Activated naive CD4-positive, alpha-beta T cell treated with anti-CD3 and anti-CD28 coated beads for 36 hours (primary cell): ENCODE measurements at places on chromosomes 2 and 18.

- no peak for DNase-seq
Observed at GRCh38 chr18:8253944-8254343, 355.3 kb upstream of the RAB12 start.

- no peak for DNase-seq
Observed at GRCh38 chr2:65320042-65320725, 92.6 kb downstream of the ACTR2 start.

- DNase-seq, result no peak
Observed at GRCh38 chr2:236879416-236879963, 206.2 kb upstream of the COPS8 start.

GRCh38 chr2:36680012-36680411, 16.5 kb upstream of the VIT start:
- no peak for DNase-seq

- no peak for DNase-seq
Observed at GRCh38 chr18:79375441-79376154, 20.1 kb upstream of the NFATC1 start.

DNA sequence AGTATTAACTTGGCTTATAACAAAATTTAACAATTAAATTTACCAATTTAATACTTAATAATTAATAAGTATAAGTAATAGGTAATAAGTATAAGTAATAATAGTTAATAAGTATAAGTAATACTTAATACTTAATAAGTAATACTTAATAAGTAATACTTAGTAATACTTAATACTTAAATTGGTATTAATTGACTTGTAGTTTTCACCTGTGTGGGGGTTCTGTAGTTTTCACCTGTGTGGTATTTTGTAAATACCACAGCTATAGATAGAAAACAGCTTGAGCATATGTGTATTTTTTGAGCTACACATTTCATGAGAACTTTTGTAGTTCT, 55.4 kb downstream of the MAPRE2 start:
- DNase-seq, result no peak

DNA sequence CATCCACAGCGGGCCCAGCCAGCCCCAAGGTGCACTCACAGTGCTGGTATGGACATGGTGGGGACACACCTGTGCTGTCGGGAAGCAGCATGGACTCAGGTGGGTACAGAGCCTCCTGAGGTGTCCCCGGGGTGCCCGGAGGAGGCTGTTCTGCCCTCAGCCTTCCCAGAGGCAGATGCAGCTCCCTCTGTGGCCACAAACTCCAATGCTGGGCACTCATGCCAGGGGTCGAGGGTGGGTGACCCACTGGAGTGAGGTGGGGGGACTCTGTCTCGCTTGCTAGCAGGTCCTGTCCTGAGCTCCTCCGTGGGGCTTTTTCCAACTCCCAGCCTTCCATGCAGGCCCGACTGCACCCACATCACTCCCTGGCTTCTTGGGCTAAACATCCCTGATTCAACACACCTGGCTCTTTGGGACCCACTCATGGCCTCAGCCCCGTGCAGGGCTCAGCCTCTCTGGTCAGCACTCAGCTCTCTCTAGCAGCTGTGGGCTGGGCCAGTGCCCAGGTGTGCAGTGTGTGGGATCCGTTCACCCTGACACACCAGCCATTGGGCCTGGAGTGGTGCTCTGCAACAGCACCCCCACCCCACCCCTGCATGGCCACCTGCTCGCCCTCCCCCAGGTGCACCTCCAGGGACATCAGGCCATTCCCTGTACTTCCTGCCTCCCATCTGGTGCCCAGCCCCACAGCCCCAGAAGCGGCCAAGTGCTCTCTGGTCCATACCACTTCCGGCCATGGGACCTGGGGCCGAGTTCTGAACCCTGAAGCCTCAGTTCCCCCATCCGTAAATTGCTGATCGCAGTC, 16.0 kb downstream of the RAMP1 start:
- no peak for DNase-seq

DNA sequence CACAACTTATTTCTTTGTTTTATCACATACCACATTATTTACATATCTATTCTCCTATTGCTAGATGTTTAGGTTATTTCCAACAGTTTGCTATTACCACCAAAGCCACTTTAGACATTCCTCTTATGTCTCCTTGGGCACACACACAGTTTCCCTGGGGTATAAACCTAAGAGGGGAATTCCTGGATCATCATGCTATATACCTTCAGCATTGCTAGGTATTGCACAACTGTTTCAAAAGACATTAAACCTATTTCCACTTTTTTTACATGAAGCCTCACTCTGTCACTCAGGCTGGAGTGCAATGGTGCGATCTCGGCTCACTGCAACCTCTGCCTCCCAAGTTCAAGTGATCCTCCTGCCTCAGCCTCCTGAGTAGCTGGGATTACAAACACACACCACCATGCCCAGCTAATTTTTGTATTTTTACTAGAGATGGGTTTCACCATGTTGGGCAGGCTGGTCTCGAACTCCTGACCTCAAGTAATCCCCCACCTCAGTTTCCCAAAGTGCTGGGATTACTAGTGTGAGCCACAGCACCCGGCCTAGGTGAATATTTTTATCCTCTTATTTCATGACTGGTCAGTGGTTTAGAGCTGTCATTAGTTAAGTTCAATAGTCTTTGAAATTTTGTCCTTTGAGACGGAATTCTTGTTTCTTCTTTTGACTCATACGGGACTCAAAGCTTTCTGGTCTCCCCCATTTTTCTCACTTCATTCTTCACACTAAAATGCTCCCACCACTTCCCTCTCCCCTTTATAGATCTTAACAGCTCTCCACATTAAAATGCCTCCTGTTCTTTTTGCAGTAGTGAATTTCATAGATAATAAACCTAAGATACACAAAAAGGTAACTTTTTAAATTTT, 30.3 kb downstream of the SULT1C4 start:
- no peak for DNase-seq

DNA sequence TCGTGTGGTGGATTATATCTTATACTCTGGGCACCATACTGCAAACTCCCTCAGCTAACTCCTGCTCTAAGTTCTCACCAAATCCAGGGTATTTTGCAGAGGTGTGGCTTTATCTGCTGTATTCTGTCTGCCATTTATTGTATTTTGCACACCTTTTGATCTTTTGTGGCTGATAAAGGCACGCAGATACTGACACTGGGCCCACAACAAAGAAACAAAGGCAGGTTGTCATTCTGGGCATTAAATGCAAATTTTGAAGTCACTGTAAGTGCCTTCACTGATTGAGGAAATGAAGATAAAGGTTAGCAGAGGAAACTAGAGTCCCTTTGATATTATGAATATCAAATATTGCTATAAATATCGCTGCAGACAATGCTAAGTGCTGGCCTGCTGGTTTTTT, 265.8 kb upstream of the MEIS1 start:
- DNase-seq, result no peak

GRCh38 chr2:159925975-159926374, 128.0 kb upstream of the CD302 start:
- DNase-seq, result no peak

DNA sequence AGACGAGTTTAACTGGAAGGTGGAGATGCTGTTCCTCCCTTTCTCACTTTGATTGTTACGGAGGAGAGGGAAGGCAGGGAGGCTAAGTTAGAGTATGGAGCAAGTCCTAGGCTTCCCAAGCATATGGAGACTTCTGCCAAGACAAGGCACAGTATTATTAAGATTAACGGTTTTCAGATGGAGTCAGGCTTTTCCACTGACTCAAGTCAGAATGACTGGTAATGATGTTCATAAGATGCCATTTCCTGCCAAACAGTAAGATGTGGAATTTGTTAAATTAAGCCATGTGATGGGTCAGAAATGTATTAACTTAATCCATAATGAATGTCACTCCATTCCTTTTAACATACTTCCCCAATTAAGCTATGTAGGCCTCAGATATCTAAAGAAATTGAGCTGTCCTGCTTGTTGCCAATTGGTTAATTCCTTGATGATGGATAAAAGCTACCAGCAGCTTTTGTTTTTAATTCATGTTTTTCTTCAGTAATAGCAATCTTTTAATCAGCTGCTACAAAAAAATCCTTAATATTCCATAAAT, 383.7 kb downstream of the ZNF521 start:
- no peak for DNase-seq

- peak; percentile 64 for DNase-seq
Observed at GRCh38 chr2:26770986-26771586, 7.0 kb downstream of the SLC35F6 start.

DNA sequence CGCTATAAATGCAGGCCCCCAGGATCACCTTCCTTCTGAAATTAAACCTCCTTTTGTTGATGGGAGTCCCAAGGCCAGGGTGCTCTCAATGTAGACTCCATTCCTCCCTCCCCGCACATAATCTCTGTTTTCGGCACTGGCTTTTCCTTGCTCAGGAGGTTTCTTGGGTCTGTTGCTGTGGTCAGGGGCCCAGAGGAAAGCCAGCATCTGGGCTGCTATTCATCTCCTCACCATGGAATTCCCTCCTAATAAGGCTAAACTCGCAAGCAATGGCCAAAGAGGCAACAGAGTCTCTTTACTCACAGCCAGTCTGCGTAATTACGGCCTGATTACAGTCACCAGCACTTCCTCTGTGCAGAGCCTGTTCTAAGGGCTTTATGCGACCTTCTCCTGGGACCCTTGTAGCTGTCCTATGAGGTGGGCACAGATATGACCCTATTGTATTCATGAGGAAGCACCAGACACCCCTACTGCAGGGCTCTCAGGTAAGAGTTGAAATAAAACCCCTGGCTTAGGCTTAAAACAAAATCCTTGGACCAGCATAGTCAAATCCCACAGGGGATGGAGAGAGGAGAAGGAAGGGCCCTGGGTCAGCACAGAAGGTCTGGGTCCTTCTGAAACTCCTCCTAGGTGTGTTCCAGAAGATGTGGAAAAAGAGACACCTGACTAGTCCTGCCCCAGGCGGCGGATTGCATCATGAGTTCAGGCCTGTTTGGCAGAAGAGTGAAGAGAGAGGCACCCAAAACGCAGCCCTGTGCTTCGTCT, 105.0 kb upstream of the SH3BP4 start:
- DNase-seq, result no peak

DNA sequence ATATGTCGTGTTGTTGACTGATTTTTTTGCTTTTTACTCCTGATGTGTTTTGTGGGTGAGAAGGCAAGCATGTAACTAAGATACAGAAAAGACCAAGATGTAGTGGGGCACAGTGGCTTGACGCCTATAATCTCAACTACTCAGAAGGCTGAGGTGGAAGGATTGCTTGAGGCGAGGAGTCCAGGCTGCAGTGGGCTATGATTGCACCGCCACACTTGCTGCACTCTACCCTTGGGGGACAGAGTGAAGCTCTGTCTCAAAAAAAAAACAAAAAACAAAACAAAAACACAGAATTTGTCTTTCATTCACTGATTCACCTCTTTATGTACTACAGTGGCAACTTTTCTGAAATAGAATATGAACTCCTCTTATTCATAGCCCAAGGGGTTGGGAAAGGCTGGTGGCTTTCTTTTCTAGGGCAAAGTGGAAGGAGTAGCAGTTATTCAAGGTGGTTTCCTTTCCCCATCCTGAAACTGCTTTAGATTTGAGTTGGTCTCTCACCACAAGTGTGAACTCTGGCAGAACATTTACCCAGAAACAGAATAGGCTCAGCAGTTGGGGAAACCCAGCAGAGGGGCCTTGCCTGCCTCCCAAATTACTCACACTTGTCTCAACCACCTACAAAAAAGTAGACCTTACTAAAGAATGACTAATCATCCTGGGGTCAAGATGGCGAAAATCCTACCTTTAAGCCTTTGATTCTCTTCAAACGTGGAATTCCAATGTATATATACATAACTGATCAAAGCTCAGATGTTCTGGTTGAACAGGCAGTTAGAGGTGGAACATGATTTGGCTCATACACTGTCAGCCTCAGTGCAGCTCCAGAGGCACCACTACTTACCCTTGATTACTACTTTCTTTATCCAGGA, 6.5 kb downstream of the TANK start:
- peak; percentile 88 for DNase-seq

GRCh38 chr2:2662037-2662846, 331.2 kb upstream of the MYT1L start:
- no peak for DNase-seq

- peak; percentile 49 for DNase-seq
Observed at GRCh38 chr2:64913357-64913869, 75.8 kb upstream of the SLC1A4 start.

- peak; percentile 41 for DNase-seq
Observed at GRCh38 chr2:219045937-219046550, 4.7 kb upstream of the CFAP65 start.

GRCh38 chr2:149972066-149972465, 384.5 kb upstream of the MMADHC start:
- no peak for DNase-seq

- DNase-seq, result no peak
Observed at GRCh38 chr2:204026294-204026693, 89.7 kb downstream of the ICOS start.

DNA sequence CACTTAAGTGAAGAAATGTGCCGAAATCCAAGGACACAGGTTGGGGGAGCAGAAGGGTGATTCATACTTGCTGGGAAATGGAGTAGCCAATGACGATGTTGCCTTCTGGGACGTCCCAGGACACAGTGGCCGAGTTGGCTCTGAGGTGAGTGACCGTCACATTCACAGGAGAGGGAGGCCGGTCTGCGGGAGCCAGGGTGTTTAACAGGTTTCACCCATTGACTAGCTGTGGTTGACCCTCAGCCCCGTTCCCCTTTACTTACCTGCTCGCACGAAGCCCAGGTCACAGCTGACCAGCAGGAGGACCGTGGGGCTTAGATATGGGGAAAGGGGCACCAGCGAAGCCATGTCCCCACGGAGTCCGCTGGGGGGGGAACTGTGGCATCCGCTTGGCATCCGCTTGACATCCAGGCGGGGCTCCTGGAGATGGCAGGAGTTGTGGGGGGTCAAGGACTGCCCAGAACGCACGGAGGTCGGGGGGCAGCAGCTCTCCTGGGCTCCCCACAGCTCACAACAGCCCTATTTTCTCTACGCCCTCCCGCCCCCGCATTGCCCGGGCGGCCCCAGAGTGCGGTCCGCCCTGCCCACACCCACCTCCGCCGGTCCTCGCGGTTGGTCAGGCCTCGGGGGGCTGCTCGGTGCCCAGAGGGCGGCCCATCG, 586 bp downstream of the FNDC4 start:
- no peak for DNase-seq

- no peak for DNase-seq
Observed at GRCh38 chr2:219423652-219424377, 5.6 kb downstream of the DES start.

- DNase-seq, result no peak
Observed at GRCh38 chr2:30243231-30243630, 11.9 kb downstream of the LBH start.

- DNase-seq, result no peak
Observed at GRCh38 chr2:240892356-240892755, 3.6 kb downstream of the MAB21L4 start.

- DNase-seq, result no peak
Observed at GRCh38 chr2:160679686-160680085, 186.1 kb upstream of the RBMS1 start.

- no peak for DNase-seq
Observed at GRCh38 chr2:130827502-130828251, 9.0 kb upstream of the ARHGEF4 start.
